Tibial nerve (tissue), 4 donors: ENCODE measurements at places on chromosomes 6 and 20. TPM values are rescaled to one million over a fixed set of nuclear protein-coding genes. Genes with fewer than 3 reads are reported as not detected.

Gene SLC22A16
- total RNA-seq, result not detected

Gene BPI
- total RNA-seq, result 0.84 TPM

Gene DEFB116
- not detected for total RNA-seq

Gene ROS1
- total RNA-seq, result not detected

GRCh38 chr6:96013531-96013930 is 2.2 kb upstream of the FUT9 start:
- H3K4me1 ChIP-seq, result no peaks in the 10 kb centered on the region
- no peak for DNase-seq
- no peak overlapping the region for H3K4me3 ChIP-seq
- no peak overlapping the region for H3K27ac ChIP-seq

DNA sequence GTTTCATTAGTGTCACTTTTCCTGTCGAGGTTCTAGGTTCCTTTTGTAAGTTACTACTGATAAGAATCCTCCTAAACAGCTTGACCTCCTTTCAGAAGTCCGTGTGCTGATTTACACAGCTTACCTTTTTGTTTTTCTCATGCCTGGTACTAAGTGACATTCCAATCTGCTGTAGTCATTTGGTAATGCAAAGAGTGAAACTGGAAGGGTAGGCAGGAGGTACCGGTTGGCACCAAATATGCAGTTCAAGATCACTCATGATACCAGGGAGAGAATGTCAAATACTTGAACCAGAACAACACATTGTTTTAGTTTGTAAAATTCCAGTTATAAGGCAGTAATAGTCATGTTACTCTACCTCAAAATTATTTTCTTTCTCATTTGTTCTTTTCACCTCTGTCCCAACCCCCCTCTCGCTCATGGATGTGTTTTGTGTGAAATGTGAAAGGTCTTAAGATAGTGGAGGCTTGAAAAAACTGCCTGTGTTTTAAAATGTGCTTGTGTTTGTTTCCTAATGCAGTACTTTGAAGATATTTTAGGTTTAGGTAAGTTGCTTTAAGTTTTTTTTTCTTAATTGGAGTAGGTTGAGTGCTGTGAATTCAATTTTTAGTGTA is 23.2 kb downstream of the AFDN start:
- H3K4me1 ChIP-seq, result no peaks in the 10 kb centered on the region
- H3K27ac ChIP-seq, result no peak overlapping the region
